ENCODE measurements at places on chromosomes 7 and 10.

GRCh38 chr10:28551086-28551485 lies 18.2 kb downstream of the WAC start:
- DNase-seq = no peak

GRCh38 chr10:114195079-114195478 lies 15.9 kb downstream of the TDRD1 start:
- no peak for DNase-seq

DNA sequence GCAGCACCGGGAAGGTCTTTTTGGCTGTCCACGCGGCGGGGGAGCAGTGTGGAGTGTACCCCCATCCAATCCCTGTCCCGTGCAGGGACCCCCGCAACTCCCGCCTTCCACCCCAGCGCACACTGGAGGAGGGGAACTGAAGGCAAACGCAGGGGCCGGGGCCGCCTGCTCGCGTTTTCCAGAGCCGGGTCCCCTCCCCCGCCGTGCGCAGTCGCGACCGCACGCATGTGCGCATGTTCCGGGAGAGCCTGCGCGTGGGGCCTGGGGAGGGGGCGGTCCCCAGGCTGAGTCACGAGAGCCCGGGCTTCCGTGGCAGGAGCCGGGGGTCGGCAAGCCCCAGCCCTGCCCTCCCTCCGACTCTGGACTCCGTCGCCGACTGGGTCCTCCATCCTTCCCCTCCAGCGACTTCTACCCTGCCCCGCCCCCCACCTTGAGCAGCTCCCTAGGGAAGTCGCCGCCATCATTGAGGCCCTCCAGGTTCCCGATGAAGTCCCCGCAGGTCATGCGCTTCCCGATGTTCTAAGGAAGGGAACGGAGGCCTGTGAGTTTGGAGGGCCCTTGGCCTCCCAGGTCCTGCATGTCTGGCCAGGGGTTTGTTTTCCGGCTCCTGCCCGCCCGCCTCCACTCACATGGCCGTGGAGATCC lies 8.0 kb downstream of the PSD start:
- DNase-seq = peak; percentile 76

- no peak for DNase-seq
These were observed 1119.1 kb upstream of the PHF14 start for GRCh38 chr7:9854605-9855004.

DNA sequence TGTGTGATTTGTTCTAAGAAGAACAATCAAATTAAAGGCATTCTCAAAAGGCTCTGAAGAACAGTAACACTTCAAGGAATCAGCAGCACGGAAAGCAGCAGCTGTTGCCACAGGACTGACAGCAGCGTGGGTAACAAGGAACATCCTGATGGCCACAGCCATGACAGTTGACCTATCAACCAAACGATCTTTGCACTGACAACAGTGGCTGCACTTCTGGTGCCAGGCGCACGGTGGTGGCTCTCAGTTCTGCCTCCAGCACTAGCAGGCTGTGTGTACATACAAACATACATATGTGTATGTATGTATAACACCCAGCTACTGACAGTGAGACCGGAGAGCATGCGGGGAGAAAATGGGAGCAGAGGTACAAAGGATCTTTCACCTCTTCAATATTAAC lies 114.1 kb downstream of the ZFAND4 start:
- DNase-seq = no peak

All from stimulated activated CD4-positive, alpha-beta T cell treated with anti-CD3 and anti-CD28 coated beads, Interleukin-4, amount 100 ng/mL, for 1 hour (primary cell).